Calu3 (cell line): ENCODE measurements at places on chromosomes 11 and 22.

- DNase-seq, result peak; percentile 82
Measured at GRCh38 chr11:34653851-34654482, 33.1 kb downstream of the EHF start.

DNA sequence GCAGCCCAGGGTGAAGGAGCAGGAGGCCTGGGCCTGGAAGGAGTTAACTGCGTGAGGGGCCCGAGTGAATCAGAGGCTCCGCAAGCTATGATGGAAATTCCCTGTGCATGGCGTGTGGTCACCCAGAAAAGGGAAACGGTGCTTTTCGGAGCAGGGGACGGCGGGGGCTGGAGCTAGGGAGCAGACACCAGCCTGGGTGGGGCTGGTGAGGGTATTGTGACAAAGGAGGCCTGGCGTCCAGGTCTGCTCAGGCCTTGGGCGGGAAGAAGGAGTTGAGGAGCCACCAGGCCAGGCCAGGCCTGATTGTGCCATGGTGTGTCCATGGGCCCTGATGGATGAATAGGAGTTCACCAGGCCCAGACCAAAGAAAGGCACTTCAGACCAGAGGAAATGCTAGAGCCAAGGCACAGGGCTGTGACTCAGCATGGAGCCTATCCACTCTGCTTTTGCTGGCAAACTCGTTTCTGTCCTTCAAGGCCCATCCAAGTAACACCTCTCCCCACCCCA, 12.8 kb upstream of the SPI1 start:
- no peak for DNase-seq

DNA sequence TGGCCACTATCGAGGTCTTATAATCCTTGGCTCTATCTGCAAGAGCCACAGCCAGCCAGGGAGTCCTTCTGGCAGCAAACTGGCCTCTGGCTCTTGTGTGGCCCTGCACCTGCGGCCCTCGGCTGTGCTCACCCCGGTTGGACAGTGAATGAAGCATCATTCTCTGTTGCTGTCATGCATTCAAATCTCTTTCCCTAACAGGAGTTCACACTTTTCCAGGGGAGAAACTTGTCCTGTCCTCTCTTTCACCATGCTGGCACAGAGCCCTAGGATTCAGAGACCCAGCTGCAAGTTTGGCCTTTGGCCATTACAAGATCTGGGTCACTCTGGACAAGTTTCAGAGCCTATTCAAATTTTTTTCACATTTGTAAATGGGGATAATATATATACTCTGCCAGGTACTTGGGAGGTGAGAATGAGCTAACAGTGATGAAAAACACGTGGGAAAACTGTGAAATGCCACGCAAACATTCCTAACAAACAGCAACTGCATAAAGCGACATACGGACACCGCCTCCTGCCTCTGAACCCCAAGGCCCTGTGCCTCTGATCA, 34.2 kb downstream of the TMEM184B start:
- DNase-seq, result no peak

DNA sequence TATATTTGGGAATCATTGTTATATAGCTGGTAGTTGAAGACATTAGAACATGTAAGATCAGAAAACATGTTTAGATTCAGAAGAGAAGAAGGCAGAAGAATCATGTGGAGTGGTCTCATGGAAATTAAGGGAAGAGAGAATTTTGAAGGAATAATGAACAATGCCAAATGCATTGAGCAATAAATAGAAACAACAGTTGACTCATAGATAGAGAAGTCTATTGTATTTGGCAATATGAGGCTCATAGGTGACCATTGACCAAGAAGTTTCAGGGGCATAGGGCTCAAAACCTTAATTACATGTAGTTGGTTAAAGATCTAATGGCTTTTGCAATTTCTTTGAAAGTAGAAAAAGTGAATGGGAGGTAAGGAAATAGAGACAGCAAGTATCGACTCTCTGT, 123.9 kb downstream of the PAX6 start:
- no peak for DNase-seq

- no peak for DNase-seq
Measured at GRCh38 chr22:23212061-23213021, 32.0 kb downstream of the BCR start.

- DNase-seq, result no peak
Measured at GRCh38 chr11:128470081-128470480, 117.3 kb downstream of the ETS1 start.

DNA sequence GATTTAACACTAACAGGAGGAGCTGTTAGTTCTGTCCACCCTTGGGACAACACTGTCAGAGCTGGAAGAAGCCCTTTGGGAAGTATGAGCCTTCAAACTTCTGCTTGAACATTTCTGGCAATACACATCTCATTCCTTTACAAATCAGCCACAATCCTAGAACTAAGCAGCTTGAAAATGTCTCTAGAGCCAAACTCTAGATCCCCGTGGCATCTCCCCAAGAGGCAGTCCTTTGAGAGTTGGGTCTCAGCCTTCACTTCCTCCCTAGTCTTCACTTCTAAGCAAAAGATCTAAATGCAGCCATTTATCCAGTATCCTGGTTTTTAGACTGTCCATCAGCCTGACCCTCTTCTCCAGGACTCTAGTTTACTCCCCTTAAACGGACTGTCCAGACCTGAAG, 26.9 kb downstream of the ARFGAP2 start:
- DNase-seq, result no peak

DNA sequence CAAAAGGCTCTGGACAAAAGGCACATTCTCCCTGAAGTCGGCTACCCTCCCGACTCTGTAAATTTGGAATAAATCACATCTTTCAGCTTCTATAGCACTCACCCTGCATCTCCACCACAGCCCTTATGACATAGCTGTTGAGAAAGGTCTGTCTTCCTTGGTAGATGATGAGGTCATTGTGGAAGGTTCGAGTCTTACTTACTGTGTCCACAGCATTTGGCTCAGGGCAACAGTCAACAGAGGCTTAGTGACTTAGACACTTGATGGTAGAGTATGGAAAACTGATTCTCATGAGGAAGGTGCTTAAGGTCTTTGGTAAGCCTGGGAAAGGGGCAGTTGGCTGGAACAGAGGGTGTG, 45.6 kb downstream of the PTPRJ start:
- DNase-seq, result no peak

GRCh38 chr11:122784325-122784955, 53.9 kb upstream of the CRTAM start:
- DNase-seq, result no peak

DNA sequence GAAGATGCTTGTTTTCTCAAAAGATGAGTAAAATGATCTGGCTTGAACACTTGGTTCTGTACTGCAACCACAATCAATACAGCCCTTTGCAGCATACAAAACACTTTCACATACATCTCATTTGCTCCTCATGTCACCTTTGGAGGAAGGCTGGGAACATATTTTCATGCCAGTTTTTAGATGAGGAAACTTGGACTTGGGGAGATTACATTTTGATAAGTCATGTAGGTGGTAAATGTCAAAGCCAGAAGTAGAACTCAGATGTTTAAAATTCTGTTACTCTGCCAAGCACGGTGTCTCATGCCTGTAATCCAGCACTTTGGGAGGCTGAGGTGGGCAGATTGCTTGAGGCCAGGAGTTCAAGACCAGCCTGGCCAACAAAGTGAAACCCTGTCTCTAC, 121.8 kb downstream of the MICAL2 start:
- DNase-seq, result no peak

GRCh38 chr11:83511646-83512045, 225.5 kb upstream of the CCDC90B start:
- DNase-seq, result no peak

GRCh38 chr11:93396316-93396715, 65.8 kb downstream of the DEUP1 start:
- no peak for DNase-seq

DNA sequence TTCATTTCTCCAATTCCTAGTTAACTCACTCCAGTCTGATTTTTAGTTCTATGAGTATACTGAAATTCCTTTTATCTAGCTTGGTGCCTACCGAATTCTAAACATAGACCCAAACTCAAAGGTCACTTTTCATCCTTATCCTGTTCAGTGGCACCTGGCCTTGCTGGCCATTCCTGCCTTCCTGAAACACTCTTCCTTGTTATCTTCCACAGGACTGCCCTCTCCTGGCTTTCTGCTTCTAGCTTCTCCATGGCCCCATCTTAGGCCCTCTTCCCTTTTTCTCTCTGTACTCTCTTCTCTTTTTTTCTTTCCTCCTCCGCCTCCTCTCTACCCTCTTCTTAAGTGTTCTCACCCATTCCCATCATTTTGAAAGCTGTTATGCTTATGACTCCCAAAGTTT, 87.3 kb downstream of the WNT11 start:
- no peak for DNase-seq
